ENCODE measurements at places on chromosomes 1 and 21. TPM values are rescaled to one million over a fixed set of nuclear protein-coding genes. Genes with fewer than 3 reads are reported as not detected.
A peak's percentile ranks its signal among the peaks of the same experiment; 100 is the strongest.

- DNase-seq = no peak
Observed at GRCh38 chr1:2259668-2260402, 31.7 kb downstream of the SKI start.

DNA sequence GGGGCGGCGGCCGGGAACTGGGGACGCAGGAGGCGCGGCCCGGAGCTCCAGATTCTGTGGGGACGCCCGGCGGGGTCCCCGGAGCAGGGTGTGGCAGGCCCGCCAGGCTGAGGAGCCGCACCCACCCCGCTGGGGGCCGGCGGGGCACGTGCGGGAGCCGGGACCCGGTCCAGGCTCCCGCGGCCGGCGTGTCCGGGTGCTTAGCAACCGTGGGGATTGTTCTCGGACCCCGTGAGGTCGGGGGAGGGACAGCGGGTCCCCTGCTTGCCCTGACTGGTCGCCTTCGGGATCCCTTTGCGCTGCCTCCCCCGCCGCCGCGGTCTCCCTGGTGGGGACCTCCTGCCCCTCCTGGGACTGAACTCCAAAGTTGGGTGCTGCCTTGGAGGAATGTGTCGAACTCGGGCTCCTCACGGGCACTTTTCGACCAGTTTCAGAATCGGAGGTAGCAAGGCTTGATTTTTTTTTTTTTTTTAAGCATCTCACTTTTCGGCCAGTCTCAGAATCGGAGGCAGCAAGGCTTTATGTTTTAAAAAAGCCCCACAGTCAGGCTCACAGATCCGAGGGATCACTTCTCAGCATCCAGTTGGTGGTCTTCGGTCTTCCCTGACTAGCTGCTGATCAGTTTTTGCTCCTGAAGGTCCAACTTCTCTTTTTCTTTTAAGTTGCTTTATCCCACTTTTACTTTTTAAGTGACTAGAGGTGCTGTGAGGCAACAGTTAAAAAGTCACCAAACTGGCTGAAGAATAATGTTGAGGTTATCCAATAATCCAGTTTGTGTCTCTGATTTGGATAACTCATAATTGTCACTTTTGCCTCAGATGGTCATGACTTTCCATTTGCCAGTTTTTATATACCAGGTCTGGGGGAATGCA lies 648 bp downstream of the FAM76A start:
- peak; percentile 55 for DNase-seq

Gene GSTM5
- not detected for total RNA-seq

Gene GPR37L1
- not detected for total RNA-seq

GRCh38 chr1:53860967-53861411 lies 22.9 kb upstream of the NDC1 start:
- DNase-seq = peak; percentile 57

DNA sequence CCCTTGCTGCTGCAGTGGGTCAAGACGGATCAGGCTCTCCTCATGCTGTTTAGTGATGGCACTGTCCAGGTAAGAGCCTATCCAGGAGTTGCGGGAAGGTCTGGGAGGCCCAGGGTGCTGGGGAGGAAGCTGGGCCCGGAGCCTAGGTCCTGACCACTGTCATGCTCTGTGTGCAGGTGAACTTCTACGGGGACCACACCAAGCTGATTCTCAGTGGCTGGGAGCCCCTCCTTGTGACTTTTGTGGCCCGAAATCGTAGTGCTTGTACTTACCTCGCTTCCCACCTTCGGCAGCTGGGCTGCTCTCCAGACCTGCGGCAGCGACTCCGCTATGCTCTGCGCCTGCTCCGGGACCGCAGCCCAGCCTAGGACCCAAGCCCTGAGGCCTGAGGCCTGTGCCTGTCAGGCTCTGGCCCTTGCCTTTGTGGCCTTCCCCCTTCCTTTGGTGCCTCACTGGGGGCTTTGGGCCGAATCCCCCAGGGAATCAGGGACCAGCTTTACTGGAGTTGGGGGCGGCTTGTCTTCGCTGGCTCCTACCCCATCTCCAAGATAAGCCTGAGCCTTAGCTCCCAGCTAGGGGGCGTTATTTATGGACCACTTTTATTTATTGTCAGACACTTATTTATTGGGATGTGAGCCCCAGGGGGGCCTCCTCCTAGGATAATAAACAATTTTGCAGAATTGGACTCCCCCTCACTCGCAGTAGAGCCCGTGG lies 1.7 kb downstream of the DYNLT4 start:
- no peak for DNase-seq

DNA sequence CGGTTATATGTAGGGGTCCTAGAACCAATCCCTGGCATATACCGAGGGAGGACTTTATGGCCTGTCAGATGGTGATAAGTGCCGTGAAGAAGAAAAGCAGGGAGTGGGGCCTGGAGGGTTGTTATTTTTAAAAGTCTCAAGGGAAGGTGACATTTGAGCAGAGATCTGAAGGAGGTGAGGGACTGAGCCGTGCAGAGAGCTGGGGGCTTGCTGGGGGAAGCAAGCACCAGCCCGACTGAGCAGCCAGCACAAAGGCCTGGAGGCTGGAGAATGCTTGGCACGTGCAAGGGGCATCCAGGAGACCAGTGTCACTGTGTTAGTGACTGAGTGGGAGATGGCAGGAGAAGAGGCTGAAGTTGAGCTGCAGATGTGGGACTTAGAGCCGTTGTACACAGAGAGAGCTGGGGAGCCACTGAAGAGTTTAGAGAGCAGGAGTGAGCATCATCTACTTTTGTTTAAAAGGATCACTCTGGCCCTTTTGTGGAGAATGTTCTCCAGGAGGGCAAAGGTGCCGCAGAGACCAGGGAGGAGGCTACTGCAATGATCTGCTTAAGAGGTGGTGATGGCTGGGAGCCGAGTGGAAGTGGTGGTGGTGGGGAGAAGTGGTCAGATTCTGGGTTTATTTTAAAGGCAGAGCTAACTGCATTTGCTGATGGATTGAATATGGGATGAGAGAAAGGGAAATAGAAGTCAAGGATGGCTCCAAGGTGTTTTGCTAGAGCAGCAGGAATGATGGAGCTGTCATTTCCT lies 31.2 kb downstream of the PTPRU start:
- DNase-seq = no peak

Data from activated CD4-positive, alpha-beta memory T cell treated with anti-CD3 and anti-CD28 coated beads for 36 hours (primary cell).